ENCODE measurements at places on chromosomes 4 and X.

DNA sequence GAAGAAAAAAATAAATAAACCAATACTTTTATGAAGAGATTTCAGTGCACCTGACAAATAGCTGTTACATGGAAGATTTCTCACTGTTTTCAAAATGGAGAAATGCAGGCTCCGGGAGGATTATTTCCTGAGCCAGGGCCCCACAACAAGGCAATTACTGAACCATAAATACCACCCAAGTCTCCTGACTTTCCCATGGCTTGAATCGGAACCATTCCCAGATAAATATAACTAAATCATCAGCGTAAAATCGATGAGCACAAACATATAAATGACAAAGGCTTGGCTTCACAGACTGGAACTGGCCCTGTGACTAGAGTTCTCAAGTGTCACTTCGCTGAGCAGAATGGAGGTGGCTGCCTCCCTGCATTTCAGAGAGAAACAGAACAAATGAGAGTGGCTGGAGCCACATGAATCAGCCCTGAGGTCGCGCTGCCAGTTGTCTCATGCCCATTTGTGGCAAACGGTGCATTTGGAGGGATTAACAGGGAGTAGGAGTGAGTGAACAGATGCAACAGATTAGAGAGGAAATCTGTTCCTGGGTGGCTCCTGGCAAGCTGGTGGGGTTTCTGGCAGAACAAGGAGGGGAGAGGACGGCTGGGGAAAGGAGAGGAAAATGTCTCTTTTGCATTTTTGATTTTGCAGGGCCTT lies 57.3 kb upstream of the STIM2 start:
- DNase-seq: no peak

DNA sequence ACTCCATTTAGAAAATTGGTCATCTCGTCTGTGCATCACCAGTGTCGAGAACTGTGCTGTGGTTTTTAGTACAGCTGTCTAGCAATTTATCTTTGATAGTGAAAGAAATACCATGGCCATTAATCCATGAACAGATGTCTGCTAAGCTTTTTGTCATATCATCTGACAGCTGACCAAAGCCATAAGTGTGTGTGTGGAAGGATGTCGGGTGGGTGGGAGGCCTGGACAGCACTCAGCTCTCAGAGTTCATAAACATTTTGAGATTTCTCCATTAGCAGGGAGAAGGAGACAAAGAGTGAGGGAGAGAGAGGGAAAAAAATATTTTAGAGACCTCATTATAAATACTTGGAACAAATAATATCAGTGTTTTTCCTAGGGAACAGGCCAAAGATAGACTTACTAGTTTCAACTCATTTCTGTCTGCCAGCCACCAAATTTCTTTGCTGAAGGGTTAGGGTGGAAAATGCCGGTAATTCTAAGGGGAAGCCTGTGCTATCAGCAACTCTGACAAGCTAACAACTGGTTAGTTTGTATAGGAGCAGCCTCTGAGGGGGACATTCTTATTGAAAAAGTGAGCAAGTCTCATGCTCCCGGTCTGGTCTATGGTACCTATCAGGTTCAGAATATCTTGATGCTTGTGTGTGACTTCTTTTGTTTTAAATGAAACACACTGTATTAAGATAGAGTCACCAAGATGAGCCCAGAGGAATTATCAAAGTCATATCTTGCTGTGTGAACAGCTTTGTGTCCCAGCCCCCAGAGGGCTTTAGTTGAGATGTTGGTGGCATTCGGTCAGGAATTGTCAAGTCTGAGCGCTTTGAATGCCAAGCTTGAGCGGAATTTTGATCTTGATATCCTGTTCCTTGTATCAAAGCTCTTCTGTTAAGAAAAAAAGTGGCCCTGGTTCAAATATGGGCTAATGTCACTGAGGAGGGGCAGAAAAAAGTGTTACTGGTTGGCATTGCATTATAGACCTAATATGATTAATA lies 41.9 kb upstream of the PDLIM3 start:
- no peak for DNase-seq

GRCh38 chr4:78923464-78924312 lies 15.6 kb downstream of the PAQR3 start:
- DNase-seq: no peak

DNA sequence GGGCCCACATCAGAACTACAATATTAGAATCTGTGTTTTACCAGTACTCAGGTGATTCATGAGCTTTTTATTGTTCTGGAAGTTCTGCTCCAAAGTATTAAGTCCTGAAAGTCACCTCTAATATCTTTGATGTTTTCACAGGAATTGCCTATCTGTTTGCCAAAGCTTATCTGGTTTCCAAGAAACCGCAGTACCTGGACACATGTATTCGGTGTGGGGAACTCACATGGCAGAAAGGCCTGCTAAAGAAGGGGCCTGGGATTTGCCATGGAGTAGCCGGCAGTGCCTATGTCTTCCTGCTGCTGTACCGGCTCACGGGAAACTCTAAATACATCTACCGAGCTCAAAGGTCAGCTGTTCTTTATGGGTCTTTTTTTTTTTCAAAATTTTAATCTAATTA lies 18.4 kb upstream of the XK start:
- DNase-seq: no peak

GRCh38 chr4:156774422-156774821 lies 197.2 kb downstream of the PDGFC start:
- no peak for DNase-seq

DNA sequence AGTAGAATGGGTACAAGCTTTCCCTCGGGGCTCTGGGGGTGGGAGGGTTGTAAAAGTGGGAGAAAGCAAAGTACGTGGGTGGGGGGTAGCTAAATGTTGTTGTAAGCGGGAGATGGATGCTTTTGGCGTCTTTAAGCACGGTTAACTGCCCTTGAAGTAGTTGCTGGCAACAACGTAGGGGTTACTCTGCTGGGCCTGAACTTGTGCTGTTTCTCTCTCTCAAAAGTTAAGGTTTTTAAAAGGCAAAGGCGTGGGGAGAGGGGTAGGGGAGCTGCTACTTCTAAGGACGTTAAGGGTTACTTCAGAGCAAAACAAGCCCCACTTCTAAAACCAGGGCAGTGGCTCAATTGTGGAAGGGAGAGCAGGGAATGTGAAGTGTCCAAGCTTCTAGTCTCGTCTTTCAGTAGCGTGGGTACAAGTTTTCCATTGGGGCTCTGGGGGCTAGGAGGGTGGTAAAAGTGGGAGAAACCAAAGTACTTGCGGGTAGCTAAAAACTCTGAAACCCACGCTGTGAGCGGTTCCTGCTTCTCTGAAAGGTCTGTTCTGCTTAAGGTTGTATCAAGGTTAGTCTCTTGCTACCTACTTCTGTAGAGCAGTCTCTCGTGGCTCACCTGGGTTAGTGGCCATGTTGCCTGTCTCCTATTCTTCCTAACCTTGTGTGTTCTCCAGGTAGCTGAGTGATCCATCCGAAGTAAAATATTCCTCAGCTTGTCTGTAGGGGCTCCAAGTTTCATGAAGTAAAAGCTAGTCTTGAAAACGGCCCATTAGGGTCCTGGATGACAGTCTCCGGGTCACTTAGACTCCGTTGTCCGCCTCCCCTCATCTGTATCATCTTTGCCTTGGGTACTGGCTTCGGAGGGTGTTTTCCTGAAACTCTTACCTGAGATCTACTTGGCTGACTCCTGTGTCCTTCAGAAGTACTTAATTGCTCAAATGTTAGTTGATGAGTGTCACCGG lies 1.7 kb upstream of the WDR1 start:
- DNase-seq: peak; percentile 62

DNA sequence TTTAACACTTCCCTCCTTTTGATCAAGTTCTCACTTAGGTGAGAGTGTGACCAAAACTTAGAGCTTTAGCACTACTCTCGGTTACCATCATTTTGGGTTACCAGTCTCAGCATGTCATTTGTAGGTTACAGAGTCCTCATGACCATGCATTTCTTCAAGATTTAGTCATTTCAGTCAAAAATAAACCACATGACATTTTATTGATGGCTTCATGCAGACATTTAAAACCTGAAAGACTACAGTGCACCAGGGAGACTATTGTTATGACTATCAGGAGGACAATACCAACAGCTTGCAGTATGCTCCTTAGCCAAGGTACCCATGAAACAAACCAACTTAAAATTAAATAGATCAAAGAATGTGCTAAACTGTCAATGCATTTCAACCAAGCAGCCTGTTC lies 498.1 kb upstream of the FSTL5 start:
- no peak for DNase-seq

DNA sequence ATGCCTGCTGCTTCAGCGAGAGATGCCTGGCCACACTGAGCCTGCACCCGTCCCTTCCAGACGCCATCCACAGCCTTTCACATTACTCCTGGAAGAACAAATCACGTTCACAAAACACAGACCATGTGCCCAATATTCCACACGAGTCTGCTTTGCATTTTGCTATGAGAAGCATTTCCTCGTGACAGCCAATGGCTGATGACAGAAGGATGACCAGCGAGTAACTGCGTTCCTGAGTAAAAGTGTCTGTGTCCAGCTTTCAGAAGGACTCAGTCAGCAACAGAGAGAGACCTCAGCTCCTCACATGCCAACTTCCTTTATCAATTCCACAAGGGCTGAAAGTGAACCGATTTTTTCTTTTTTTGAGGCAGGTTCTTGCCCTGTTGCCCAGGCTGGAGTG lies 19.5 kb downstream of the NAT8L start:
- no peak for DNase-seq

- no peak for DNase-seq
These were observed 21.3 kb downstream of the IQCM start for GRCh38 chr4:149794352-149794751.

GRCh38 chr4:143353797-143354196 lies 17.1 kb downstream of the GAB1 start:
- DNase-seq: no peak

- DNase-seq: no peak
These were observed 86.8 kb downstream of the GATB start for GRCh38 chr4:151673908-151674520.

DNA sequence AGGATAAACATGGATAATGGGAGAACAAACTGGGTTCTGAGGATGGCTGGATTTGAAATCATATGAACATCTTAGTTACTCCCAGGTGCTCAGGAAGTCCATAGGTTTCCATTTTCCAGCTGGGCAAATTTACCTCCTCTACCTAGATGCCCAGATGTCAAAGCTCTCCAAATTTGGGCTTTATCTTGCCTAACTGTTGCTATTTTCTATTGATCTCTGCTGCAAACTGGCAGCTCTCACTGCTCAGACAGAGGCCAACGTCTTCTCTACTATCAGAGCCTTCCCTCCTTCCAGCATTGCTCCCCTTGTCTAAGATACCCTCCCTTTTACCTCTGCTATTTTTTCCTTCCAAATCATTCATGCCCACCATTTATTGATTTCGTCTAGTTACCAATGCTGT lies 62.1 kb downstream of the LDB2 start:
- DNase-seq: no peak

GRCh38 chrX:24332878-24333277 lies 19.0 kb upstream of the SUPT20HL2 start:
- DNase-seq: no peak

GRCh38 chrX:40316502-40316901 lies 218.7 kb upstream of the BCOR start:
- DNase-seq: no peak

GRCh38 chr4:87732033-87732765 lies 67.2 kb upstream of the IBSP start:
- no peak for DNase-seq

- DNase-seq: no peak
These were observed 90.3 kb downstream of the JAKMIP1 start for GRCh38 chr4:6109842-6110560.

DNA sequence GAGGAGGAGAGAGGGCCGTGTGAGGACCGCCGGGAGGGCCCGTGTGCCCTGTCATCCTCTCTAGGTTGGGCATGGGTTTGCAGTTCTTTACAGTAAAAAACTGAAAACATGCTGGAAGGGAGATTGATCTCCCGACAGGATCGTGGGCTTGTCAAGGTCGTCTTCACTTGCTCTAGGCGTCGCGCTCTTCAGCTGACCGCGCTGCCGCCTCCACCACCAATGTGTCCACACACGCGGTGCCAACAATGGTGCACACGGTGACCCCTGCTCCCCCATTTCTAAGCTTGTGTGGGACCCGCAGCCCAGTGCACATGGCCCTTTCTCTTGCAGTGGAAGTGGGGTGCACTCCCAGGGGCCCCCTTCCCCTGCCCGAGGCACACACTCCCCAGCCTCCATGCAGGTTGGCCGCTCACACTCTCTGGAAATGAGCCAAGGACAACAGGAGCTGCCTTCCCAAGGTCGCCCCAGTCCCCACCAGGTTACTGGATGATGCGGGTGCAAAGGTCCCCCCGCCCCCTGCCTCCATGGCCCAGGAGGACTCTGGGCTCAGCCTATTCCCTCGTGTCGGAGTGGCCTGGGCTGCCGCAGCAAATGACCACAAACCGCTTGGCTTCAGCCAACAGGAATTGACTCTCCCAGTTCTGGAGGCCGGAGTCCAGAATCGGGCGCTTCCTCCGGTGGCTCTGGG lies 1.7 kb upstream of the ZFP92 start:
- no peak for DNase-seq

DNA sequence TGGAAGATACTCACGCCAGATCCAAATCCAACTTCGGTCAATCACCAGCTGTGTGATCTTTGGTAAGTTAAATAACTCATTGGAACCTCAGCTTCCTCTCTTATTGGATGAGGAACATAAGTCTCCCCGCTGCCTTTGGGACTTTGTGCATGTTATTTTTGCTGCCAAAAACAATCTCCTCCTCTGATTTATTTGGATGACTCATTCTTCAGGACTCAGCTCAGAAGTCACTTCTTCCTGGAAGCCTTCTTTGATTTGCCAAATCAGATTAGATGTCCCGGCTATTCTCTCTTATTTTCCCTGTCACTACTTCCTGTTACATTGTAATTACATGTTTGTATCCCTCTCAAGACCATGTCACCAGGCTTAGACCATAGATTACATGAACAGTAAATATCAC lies 138.0 kb upstream of the BOD1L1 start:
- no peak for DNase-seq

GRCh38 chr4:143559757-143560147 lies 46.2 kb downstream of the SMARCA5 start:
- DNase-seq: no peak

GRCh38 chr4:70601422-70602039 lies 9.5 kb downstream of the AMBN start:
- peak; percentile 51 for DNase-seq

- no peak for DNase-seq
These were observed 55.2 kb upstream of the TLR2 start for GRCh38 chr4:153628796-153629315.

GRCh38 chr4:107572281-107572680 lies 147.8 kb downstream of the PAPSS1 start:
- no peak for DNase-seq

Measured in stimulated activated naive CD4-positive, alpha-beta T cell (primary cell).